ENCODE measurements at places on chromosomes 1 and 21.

GRCh38 chr1:2137257-2138121 is 57.1 kb downstream of the FAAP20 start:
- DNase-seq = peak; percentile 9

- DNase-seq = peak; percentile 3
Observed at GRCh38 chr21:42847726-42848125, 31.6 kb downstream of the WDR4 start.

GRCh38 chr1:77978293-77978968 is 441 bp downstream of the FUBP1 start:
- DNase-seq = no peak

- DNase-seq = no peak
Observed at GRCh38 chr1:240597153-240597745, 14.7 kb downstream of the GREM2 start.

DNA sequence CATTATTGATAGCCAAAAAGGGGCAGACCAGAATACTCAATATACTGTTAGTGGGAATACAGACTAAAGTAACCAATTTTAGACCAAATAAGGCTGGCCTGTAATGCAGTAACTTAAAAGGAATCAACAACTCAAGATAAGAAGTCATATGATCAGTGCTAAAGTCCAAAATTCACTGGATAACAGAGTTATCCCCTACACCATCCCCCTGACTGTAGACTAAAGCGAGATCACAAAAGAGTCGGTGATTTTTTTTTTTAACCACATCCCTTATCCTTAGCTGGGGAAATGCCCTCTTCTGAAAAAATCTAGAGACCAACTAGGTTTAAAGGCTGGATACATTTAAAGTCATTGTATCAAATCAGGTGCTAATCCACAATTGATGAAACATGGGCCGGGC is 7.7 kb downstream of the UBR4 start:
- DNase-seq = no peak

GRCh38 chr1:109635862-109636200 is 16.2 kb downstream of the AMPD2 start:
- DNase-seq = no peak

DNA sequence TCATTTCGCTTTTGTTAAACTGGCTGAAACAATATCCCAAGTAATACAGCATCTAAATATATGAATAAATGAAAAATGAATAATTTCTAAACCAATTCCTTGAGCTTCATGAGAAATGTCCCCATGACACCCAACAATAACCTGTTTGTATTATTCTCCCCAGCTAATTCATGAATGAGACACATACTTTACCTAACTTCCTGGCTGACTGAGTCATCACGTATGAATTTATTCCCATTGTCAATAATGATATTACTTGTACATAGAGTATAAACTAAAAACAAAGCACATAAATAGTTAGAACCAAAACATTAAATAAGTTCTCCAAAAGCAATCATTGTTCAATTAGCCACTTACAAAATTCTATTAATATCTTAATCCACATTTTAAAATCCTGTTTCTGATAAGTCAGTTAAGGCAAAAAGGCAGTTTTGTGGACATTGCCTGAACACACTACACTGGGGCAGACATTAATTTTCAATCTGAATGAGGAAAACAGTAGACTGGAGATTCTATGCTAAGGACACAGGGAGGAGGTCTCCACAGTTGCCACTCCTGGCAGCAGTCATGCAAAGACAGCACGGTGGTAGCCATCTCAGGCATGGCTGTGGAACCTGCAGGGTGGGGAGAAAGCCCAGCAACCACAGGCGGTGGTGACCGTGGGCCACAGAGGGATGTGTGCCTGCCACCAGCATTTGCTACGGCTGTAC is 48.2 kb downstream of the SLC9C2 start:
- no peak for DNase-seq

DNA sequence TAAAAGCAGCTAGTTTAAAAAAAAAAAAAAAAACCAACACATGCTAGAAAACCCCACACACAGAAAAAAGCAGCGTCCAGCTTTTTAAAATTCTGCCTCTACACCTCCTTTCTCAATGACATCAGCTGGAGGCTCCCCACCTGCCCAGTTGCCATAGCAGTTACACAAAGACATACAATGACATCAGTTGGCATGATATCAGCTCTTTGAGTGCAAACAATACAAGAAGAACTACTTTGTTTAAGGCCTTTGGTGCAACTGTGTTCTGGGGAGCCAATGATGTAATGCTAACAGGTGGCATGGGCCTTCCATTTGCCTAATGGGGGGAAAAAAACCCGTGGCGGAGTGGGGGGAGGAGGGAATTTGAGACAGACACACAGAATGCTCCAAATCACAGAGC is 32.9 kb downstream of the DUSP10 start:
- no peak for DNase-seq

GRCh38 chr1:67250051-67250653 is 57.5 kb upstream of the IL12RB2 start:
- no peak for DNase-seq

DNA sequence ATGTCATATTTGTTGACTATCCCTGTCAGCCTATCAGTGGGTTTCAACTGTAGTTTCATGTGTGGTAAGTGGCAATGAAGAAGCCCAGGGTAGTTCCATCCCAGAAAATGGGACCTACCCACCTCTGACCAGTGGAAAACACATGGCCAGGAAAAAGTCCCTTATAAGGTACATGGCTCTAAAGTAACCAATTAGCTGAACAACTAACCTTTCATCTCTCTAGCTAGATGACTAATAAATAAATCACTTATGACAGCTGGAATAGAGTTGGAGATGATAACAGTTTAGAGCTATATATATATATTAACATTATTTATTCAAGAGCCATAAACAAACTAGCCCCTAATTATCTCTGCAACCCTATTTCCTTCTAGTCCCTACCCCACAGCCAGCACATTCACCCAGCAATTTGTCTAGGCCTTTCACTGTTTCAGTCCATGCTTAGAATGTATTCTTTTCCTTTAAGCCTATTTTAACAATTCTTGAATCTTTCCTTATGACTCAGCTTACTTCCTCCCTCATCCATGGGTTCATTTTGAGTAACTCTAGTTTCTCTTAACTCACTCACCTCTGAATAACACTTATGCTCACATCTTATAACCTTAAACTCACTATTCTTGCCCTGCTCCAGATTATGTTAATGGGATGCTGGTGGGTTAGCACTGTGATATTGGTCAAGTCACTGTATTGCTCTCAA is 83.7 kb downstream of the TNFSF18 start:
- no peak for DNase-seq

DNA sequence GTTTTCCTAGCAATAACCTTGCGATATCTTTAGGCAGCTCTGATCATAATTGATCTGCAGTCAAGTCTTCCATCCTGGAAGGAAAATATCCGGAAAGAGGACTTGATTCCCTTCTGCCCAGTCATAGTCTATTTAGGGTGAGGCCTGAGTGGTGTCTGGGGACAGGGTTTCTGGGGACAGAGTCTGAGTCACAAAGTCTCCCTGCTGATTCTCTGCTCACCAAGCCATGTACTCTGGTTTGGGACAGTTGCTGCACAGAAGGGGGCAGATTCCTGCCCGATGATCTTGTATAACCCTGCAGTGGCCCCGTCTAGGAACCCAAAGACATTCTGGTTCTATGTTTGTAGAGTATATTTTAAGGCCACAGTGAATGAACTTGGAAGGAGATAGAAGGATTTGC is 178.8 kb downstream of the KCNJ6 start:
- DNase-seq = no peak

DNA sequence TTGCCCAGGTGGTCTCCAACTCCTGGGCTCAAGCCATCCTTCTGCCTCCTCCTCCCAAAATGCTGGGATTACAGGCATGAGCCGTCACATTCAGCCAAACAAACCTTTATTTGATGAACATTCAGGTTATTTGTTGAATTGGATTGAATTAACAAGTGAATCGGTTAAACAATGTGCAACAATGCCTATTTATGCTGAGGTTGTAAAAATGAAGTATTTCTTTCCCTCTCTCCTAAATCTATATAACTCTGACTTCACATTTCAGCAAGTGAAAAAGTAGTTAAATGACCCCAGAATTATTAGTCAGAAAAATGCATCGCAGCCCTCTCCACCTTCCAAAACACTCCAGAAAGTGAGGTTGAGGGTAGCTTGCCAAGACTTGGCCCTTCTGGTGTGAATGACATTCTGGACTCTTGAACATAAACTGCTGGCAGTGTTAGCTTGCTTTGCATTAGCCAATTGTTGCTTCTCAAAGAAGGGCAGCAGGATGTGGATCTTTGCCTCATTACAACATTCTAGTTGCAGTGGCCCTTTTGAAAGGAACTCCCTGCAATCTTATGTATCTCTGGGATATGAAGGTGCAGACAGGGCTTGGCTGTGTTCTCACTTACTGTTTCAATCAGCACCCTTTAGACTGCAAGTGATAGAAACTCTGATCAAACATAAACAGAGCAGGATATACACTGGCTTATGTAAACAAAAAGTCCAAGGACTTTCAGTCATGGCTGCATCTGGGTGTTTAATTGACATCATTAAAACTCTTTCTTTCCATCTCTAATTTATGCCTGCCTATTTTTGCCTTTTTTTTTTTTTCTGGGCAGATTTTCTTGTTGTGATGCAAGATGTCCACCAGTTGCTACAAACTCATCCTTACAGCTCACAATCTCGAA is 22.4 kb downstream of the EDN2 start:
- no peak for DNase-seq

GRCh38 chr1:11924334-11925195 is 1.7 kb downstream of the KIAA2013 start:
- no peak for DNase-seq

DNA sequence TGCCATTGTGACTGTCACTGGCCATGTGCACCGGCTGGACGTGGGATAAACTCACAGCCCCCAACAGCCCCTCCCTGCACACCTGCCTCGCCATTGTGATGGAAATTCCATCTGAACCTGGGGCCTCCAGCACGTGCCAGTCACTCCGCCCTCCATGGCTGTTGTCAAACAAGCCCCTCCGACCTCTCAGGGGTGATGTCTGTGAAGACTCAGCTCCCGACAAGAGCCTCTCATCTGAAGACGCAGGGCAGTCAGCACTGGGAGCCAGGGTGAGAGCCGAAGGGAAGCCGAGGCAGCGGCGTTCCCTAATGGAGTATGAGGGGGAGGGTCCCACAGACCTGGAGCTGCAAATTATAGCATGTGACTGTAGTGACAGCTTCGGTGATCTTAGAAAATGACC is 1.4 kb upstream of the KRTAP10-2 start:
- no peak for DNase-seq

DNA sequence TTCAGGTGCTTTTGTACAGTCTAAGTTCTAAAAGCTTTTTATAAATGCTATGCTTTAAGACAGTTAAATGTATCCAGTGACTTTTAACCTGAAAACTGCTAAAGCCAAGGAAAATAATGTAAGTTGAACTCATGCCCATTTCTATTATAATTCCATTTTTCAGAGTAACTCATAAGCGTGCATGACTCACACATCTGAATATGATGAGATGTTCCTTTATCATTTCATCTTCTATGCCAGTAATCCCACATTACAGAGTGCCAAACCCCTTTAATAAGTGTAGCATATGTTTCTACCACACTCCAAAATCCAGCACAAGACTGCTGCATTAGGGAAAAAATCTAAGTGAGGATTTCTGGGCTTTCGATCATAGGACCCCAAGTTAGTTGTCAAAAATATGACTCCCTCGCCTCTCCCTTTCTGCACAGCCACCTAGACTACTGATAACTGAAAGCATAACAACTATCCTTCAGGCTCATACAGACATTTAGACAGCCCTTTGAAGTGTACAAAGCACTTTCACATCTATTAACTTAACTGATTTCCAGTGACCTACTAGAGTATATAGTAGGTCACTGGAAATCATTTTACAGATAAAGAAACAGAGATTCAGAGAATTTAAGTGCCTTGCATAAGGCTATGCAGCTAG is 45.3 kb downstream of the JAK1 start:
- DNase-seq = no peak

- no peak for DNase-seq
Observed at GRCh38 chr1:88378560-88378959, 305.5 kb upstream of the PKN2 start.

DNA sequence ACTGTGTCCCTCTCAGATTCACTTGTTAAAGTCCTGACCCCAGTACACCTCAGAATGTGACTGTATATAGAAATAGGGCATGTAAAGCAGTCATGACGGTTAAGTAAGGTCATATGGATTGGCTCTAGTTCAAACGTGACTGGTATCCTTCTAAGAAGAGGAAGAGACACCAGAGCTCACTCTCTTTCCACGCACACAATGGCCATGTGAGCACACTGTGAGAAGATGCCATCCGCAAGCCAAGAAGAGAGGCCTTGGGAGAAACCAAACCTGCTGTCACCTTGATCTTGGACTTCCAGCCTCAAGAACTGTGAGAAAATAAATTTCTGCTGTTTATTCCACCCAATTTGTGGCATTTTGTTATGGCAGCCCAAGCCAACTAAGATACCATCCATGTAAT is 56.8 kb upstream of the IRF2BP2 start:
- no peak for DNase-seq

DNA sequence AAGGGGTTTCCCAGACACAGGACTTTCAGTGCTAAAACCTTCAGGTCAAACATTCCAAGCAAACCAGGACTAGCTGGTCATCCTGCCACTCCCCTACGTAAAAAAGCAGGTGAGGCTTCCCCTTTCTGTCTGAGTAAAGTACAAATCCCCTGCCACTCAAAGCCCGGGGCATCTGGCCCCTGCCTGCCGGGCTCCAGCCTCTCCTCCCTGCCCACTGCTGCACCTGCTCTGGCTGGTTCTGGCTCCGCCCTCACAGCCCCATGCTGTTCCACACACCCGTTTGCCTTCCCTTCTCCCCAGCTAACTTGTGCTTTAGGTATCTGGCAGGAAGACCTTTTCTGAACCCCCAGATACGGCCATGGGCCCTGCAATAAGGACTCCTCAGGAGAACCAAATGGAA is 23.3 kb upstream of the S100A7 start:
- DNase-seq = no peak

- DNase-seq = no peak
Observed at GRCh38 chr1:230143534-230143933, 76.5 kb downstream of the GALNT2 start.

GRCh38 chr1:162782671-162783070 is 7.8 kb upstream of the HSD17B7 start:
- DNase-seq = no peak

GRCh38 chr1:32337855-32338636 is 2.0 kb upstream of the MARCKSL1 start:
- DNase-seq = no peak

GRCh38 chr1:151384584-151384983 is 12.1 kb upstream of the SELENBP1 start:
- no peak for DNase-seq
